ENCODE measurements at places on chromosomes 1 and 21. TPM values are rescaled to one million over a fixed set of nuclear protein-coding genes. Genes with fewer than 3 reads are reported as not detected.

Gene ASAP3
- 23.6 TPM for total RNA-seq

Gene AQP10
- not detected for total RNA-seq

Gene NTRK1
- not detected for total RNA-seq

Gene VSIG8
- 0.12 TPM for total RNA-seq

Gene SLC22A15
- 8.2 TPM for total RNA-seq

Gene CFHR3
- total RNA-seq: not detected

Gene FCAMR
- total RNA-seq: not detected

Gene ETV3L
- total RNA-seq: not detected

Gene RIPPLY3
- total RNA-seq: not detected

Gene EXTL1
- total RNA-seq: 0.75 TPM

Gene CDK18
- 0.62 TPM for total RNA-seq

Gene ZBTB18
- total RNA-seq: 14.4 TPM

Gene AGT
- 0.22 TPM for total RNA-seq

Measured in uterine smooth muscle cell (primary cell).